ENCODE measurements at places on chromosomes 16 and 17.

DNA sequence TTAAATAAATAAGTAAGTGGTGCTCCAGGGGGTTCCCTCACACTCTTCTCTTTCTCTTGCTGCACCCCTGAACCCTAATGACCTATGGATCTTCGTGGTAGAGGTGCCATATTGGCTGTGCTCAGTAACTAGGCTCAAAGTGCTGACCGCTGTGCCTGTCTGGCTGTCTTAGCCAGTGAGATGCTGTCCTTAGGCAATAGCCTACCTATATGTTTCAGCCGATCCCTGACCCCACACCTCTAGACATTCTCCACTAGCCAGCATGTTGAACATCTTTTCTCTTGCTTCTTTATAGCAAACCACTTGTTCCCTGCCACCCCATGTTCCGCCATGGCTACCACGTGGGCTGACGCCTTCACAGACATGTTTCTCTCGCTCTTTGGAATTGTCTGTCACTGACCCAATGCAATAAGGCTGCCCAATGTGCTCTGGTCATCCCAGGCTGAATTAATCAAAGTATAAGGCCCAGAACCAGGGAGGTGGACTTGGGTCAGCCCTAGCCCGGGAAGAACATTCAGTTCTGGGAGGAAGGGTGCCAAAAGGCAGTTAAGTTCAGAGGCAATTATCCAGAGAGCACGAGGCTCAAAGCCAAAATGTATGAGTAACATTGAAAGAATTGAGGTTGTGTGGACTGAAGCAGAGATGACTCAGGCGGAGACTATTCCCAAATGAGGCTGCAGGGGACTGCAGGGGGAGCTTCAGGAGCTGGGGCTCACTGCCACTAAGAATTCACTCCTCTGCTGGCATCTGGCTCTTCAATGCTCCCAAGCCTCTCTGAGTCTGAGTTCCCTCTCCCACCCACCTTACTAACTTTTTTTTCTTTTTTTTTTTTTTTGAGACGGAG lies 28.7 kb upstream of the TNRC6A start:
- DNase-seq, result peak; percentile 95

DNA sequence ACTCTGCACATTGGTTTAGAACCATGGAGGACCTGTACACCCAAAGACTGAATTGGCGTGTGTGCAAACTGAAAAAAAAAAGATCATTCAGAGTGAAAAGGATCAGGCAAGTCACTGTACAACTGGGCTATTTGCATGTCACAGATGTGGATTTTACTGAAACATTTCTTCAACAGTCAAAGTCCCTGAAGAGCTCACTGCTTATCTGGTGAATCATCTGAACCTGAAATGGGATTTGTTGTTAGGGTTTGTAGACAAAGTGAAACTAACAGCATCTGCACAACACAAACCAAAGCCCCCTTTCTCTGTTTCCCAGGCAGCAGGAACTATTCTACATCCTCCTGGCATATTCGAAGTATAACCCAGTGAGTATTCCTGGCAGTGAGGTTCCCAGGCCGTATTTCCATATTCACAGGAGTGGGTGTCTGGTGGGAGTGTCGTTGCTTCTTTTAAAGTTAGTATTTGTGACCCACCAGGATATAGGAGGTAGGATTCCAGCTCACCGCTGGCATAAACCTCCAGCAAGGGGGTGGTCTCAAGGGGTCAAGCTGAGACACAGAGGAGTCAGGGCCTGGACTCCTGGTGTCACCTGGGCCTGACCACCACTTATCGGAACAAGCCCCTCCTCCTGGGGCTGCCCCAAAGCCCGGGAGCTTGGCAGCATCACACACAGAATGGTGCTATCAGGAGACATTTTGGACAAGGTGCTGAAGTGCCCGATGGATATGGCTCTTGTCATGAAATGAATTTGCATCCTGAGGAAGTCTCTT lies 80.9 kb downstream of the GOSR1 start:
- DNase-seq, result no peak

DNA sequence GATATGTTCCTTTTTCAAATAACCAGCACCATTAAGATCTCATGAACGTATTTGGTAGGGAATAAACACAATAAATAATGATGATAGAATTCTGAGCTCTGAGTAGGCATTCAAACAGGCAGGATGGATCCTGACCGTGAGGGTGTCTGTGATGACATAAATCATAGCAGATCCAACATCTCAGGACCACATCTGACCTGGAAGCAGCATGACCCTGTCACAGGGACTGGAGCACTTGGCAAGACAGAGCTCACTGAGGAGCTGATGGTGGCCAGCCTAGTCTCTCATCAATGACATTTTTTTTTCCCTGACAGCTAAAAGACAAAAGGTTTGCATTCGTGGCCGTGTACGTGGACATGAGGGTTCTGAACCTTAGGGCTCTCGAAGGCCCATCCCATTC lies 337.5 kb downstream of the NPIPA8 start:
- DNase-seq, result no peak

DNA sequence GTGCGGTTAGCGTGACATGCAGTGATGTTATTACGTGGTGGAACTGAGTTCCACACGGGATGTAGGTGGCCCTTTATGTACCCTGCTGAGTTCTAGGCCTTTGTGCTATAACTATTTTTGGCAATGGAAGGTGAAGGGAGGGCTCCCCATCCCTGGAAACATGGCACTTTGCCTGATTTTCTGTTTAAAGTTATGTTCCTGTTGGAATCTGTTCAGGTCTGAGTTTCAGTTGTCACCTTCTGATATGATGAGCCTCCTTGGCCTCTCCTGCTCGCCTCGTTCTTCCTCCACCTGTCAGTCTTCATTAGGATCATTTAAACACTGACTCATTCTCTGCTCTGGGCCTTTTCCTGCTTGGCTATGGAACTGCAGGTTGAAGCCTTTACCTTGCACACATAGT lies 200.6 kb downstream of the FTO start:
- DNase-seq, result no peak

DNA sequence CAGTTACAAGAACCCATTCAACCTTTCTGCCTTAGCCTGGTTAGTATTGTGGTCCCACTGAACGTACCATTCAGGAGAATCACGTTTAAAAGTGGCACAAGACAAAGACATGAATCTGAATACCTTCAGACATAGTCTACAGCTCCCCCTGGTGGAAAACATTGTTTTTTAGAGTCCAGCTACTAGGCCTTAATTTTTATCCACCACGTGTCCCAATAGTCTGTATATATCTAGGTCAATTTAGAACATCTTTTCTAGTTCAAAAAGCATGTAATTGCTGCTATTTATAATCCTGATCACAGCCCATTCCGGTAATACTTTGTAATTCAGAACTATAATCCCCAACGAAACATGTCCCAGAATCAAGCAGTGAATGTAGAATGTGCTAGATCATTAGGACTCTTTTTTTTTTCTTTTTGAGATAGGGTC lies 13.7 kb upstream of the GUCY2D start:
- peak; percentile 56 for DNase-seq

GRCh38 chr17:19663097-19663496 lies 14.5 kb downstream of the ALDH3A2 start:
- DNase-seq, result no peak

GRCh38 chr16:4891886-4892216 lies 44.6 kb downstream of the UBN1 start:
- no peak for DNase-seq

DNA sequence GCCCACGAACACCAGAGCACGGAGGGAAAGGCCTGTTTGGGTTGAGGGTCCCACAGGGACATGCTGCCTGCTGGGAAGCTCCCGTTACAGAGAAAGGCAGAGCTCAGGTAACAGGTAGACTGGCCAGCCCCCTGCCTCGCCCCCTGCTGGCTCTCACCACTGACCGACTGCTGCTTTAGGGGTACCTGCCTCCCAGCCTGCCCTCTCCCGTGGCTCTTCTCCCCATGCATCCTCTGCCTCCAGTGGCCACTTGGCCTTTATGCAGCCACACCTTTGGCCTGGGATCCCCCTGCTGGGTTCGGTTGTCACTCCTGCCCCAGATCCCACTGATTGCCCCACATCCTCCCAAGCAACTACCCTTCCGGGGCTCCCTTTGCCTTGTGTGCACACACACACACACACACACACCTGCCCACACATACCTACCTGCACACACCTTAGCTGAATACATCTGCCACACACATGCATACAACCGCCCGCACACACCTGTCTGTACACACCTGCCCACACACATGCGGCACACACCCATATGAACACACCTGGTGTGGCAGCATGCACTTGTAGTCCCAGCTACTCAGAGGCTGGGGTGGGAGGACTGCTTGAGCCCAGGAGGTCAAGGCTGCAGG lies 7.1 kb downstream of the MCRIP1 start:
- DNase-seq, result no peak

- peak; percentile 7 for DNase-seq
These were observed 257.3 kb downstream of the CA10 start for GRCh38 chr17:51901242-51901641.

DNA sequence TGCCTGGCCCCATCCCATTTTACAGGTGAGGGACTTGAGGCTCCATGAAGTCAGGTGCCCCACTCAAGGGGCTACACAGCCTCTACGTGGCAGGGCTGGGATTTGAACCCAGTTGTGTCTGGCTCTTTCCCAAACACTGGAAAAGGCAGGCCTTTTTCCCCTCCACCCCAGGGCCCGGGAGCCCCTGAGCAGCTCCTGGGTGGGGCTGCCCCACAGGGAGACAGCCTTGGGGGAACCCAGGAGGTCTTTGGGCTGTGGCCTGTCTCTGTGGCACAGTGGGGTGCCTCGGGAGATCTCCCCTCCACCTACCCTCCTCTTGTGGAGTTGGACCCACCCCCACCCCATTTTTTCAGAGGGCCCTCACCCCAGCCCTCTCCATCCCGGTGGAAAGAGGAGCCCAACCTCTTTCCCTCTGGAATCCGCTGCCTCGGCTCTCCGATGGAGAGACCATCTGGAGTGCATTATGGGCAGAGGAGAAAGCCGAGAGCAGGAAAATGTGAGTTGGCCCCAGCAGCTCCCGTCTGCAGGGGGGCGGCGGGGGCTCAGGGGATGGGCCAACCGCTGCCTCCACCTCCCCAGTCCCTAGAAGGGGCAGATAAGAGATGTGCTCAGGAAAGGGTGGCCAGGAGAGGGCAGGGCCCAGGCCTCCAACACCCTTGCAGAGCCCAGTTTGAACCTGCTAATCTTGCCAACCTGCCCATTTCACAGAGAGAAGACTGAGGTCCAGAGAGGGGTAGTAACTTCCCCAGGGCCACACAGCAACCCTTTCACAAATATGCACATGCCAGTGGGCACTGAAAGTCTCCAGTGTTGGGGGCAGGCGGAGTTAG lies 15.4 kb upstream of the TMEM92 start:
- DNase-seq, result no peak

- no peak for DNase-seq
These were observed 198.1 kb upstream of the IRX3 start for GRCh38 chr16:54484700-54485099.

- no peak for DNase-seq
These were observed 124.1 kb downstream of the CMIP start for GRCh38 chr16:81568749-81569087.

DNA sequence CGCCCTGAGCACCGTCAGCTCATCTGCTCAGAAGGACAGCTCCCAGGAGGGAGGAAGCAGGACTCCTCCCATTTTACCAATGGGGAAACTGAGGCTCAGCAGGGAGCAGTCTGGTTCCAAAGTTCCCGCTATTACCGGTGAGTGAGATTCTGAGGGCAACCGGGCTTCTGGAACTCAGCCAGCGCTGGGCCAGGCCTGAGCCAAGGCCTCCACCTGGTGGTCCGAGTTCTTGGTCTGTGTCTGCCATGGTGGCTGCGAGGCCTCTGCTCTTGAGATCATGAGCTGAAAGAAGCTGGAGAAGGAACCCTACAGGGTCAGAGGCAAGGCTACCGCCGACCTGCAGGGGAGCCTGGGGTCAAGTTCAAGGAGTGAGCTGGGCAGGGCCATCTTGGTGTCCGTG lies 110.8 kb upstream of the GSE1 start:
- no peak for DNase-seq

DNA sequence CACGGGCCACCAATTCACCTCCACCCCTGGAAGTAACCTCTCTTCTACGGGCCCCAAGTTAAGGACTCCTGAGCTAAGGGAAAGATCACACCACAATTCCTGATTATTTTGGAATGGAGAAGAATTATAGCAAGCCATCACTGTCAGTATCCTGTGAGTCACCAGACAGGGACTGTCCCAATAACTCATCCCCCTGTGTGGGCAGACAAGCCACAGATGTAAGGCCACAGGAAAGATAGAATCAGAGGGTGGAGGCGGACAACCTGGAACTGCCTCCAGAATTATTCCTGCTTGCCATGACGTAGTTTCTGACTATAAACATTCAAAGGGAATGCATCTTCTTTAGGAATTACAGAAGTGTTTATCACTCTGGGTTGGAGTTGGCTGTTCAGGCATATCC lies 5.8 kb upstream of the MYO1D start:
- no peak for DNase-seq

DNA sequence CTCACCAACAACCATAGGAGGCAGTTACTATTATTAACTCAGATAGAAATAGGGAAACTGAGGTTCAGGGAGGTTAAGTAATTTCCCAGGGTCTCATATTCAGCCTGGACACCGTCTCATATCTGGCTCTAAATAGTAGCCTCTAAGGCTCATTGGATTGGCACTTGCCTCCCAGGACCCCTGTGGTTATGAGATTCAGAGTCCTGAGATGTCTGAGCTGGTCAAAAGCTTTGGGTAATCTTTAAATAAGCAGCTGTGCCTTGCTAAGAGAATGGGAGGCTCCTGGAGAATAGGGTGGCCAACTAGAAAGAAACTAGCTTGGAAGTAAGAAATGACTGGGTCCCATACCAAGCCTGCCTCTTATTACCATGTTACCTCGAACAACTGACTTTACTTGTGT lies 50.3 kb upstream of the CRHR1 start:
- DNase-seq, result no peak

DNA sequence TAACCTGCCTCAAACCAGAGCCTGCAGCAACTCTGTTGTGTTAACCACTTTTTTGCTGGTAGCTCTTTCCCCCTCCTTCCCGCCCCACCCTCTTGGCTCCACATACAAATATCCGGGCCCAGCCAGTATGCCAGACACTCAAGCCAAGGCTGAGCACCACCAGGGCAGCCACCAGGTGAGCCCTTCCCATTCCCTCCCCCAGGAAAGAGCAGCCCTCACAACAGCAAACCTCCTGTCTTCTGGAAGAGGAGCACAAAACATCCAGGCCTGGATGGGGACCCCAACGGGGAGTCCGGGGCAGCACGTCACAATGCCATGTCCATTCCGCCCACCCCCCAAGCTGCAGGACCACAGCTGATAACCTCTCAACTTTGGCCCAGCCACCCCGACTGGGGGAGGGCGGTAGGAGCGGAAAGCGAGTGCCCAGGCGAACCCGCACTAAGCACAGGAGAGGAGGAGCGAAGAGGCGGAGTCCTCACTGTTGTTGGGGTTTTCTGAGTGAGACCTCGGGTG lies 757 bp downstream of the ORMDL3 start:
- DNase-seq, result peak; percentile 65

DNA sequence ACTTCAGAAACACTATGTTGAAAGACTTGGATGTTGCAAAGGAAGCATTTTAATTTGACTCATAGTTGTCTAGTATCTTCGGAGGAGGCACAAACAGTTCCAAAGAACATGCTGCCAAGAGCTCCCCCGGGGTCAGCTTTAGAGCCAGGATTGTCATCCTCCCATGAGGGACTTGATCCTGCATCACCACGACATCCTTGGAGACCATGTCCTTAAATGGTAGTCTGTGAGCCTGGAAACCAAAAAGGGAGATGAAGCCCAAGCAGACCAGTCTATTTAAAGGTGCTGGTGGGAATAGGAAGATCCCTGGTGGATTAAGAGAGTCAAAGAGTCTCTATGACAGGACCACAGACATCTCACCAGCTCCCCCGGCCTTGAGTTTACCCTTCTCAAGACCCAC lies 33.3 kb upstream of the DYNLRB2 start:
- no peak for DNase-seq

- DNase-seq, result no peak
These were observed 27.2 kb downstream of the ZNF423 start for GRCh38 chr16:49828533-49829267.

- no peak for DNase-seq
These were observed 157.4 kb downstream of the FOXL1 start for GRCh38 chr16:86735727-86736126.

Measured in mesendoderm (in vitro differentiated cells).